ENCODE measurements at places on chromosomes 5 and 9.
A peak's percentile ranks its signal among the peaks of the same experiment; 100 is the strongest.

GRCh38 chr9:1920386-1920785 is 94.8 kb upstream of the SMARCA2 start:
- no peak for DNase-seq

DNA sequence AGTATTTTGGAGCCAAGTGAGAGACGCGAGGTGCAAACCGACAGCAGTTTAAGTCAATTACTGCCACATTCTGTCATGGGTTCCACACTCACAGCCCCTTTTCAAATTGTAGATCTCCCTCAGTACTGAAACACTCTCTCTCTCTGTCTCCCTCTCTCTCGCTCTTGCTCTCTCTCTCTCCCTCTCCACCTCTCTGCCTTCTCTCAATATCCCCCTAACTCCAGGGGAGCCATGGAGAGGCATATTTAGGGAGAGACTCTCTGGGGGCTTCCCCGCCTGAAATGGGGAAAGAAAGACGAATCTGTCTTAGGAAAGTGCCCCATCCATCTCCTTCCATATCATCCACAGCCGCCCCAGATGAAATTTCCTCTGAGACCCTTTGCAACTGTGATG is 1.6 kb downstream of the BRINP1 start:
- DNase-seq = no peak

DNA sequence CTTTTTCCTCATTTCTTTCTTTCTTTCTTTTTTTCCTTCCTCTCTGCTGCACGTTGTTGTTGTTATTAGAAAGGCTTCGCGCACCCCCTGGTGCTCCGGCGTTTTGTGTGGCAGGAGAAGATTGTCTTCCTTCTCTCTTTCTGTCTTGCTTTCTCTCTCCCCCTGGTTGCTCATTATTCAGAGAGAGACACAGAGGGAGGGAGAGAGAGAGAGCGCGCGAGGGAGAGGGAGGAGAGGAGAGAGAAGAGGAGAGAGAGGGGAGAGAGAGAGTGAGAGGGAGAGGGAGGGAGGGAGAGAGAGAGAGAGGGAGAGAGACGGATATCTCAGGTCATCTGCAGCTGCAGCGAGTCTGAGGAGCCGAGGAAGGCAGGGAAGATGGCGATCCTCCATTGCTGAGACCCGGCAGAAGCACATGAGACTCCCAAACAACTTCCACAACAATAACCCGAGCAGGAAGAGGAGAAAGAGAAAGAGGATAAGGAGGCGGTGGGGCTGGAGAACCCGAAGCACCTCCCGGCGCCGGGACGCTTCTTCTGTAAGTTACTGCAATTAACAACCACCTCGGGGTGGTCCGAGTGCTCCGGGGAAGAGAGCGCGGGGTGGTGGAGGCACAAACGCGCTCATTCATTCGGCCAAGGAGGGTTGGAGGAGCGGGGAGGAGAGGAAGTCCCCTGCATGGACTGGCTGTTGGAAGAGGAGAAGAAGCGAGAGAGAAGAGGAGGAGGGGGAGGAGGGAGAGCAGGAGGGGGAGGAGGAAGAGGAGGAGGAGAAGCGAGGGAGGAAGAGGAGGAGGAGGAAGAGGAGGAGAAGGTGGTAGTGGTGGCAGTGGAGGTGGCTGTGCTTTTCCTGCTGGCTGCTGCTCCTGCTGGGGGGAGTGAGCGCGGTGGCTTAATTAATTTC is at the start of gene ZNF462:
ZNF462 (plus strand) TSS at position 346 of the 900 bp plus-strand sequence. CDS start 60,218 bp downstream, outside the sequence.
- peak; percentile 6 for DNase-seq

DNA sequence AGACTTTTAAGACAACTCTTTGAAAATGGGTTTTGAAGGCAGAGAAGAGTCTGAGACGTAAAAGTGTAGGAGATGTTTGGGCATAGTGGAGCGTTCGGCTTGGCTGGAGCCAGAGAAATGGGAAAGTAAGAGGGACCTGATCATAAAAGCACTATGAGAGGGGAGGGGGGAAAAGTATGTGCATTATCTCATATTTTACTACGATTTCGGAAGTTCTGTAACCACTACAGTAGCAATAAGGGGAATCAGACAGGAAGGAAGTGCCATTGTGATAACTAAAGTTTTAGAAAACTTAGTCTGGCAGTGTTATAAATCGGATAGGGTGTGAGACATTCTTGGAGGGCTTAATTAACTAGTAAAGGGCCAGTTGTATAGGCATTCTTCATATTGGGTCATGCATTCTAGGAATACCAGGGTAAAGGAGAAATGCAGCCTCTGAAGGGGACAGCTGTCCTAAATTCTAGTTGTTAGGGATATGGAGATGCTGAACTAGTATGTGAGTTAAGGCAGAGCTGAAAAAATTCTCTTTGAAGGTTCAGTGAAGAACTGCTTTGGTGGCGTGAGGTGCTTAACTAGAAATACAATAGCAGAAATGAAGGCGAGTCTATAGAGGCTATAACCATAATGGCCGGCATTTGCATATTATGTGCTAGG is 83.8 kb upstream of the FREM1 start:
- no peak for DNase-seq

DNA sequence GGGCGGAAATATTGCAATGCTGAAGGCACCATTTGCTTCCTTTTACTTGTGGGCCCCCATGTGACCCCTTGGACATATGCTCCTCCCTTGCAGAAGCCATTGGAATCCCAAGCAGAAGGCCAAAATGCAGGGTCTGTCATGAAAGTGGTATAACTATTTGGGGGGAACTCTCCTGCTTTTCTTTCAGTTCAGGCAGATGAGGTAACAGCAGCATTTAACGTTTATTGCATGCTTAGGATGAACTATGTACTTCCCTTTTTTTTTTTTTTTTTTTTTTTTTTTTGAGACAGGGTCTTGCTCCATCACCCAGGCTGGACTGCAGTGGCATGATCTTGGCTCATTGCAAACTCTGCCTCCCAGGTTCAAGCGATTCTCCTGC is 7.8 kb downstream of the FOXI1 start:
- DNase-seq = no peak

DNA sequence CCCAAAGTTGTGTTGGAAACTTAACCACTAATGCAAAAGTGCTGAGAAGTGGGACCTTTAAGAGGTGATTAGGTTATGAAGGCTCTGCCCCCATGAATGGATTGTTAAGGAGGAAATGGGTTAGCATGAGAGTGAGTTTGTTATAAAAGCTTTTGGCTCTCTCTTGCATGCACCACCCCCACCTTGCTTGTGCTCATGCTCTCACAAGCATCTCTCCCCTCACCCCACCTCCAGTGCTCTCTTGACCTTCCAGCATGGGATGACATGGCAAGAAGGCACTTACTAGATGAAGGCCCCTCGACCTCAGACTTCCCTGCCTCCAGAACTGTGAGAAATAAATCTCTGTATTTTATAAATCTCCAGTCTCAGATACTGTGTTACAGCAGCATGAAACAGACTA is 52.8 kb downstream of the RICTOR start:
- no peak for DNase-seq
